SK-N-SH treated with all-trans-retinoic acid at 6 μM for 48 hours (cell line): ENCODE measurements at places on chromosomes 6 and 20.

DNA sequence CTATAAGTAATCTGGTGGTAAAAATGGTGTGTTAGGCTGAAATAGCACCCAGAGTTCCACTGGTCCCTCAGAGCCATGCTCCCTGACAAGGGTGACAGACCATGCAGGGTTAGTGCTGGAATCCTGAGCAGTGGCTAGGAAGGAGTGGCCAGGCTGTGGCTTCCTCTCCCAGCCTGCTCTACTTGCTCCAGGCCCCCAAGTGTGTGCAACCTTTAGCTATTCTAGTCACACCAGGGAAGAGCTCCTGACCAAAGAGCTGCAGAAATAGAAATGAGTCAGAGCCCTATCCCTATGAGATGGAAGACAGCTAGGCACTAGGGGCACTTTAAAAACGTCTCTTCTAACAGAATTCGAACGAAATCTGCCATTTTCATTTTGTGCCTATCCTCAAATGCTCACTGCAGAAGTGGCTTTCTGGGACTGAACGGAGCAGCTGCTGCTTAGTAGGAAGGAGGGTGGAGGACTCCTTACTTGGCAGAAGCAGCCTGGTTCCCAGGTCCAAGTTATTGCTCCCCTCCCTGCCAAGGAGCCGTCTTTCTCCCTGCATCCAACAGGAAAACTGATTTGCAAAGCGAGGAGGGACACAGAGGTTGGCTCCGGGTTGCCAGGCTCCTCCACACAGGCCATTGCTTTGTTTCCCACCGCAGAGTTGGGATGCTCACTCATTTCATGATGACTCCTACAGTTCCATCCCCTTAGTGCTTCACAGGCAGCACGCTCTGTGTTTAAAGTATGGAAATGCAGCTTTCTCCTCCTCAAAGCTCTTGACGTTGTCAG, 754.5 kb downstream of the C6orf118 start:
- no peak for ATAC-seq

DNA sequence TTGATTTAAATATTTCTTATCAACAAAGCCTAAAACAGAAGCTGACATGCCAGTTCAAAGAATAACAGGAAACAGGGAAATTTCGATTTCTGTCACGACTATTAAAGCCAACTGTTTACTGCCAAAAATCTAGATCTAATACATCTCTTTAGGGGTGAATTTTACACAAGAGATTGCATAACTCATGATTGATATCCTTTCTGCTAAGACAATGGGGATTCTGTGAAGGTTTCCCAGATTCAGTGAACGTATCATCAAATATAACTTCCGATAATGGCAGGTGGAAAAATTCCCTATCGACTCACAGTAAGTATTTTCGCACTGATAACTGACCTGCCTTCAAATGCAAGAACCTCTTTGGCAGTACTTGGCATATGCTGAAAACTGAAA, 42.9 kb downstream of the NHSL1 start:
- no peak for ATAC-seq

DNA sequence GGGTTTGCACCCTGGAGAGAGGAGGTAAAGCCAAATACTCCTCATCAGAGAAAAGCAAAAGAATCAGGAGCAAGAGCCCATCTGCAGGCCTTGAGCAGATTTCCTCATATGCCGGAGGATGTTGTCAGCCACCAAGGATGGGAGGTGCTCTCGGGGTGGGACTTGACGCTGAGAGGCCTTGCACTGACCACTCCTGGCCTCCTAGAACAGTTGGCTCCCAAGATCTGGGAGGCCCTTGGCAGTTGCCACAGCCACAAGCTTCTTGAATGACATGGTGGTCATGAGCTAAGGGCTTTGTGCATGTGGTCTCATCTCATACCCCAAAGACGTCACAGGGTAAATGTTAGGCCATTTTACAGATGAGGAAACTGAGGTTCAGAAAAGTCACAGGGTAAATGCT, 75.2 kb upstream of the PMEPA1 start:
- no peak for ATAC-seq

DNA sequence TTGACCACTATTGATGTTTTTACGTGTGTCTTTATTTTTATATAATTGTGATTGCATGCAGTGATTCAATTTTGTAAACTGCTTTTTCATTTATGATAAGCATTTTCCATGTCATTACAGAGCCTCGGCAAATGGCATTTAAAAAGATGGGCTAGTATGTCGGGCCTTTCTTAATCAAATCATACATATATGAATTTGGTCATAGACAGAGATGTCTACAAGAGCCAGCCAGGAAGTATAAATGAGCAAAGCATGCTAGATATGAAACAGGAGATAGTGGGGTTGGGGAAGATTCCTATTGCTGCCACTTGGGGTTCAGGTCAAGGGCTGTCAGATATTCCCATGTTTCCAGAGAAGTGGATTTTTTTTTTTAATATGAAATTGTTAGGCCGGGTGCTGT, 20.0 kb downstream of the KIF3B start:
- ATAC-seq: no peak

DNA sequence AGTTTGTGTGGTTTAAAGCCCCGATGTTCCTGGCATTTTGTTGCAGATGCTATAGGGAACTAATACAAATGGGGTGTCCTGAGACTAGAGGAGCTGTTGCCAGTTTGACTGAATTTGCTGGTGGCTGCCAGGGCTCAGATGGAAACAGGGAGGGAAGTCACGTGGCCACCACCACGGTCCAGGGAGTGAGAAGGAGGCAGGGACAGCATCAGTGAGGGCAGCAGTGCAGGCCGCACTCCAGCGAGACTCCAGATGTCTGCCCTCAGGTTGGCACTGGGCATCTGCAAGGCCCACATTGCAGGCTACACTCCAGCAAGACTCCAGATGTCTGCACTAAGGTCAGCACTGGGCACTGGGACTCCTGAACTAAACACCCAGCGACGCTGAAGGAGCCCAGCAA, 86.2 kb downstream of the RAMACL start:
- peak; percentile 41; the same call in 1 of the 3 replicates for ATAC-seq

DNA sequence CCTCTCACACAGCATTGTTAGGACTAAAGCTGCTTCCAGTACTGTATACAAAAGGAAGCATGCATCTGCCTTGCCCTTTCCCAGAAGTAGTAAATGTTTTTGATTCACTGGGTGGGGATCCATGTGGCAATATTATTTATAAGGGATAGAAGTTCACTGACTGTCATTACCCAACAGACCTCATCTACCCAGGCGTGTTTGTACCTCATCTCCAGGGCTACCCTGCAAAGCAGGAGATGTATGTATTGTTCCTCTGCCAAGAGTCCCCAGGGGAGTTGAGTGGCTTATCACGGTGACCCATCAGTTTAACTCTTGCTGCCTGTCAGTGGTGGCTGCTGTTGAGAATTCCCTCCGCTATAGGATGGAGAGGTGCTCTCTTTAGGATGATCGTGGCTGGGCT, 42.5 kb downstream of the SLC24A3 start:
- ATAC-seq: no peak
